ENCODE measurements at places on chromosomes 5 and 9.

GRCh38 chr5:40871177-40871576 is 30.0 kb downstream of the CARD6 start:
- no peak for DNase-seq

- no peak for DNase-seq
Observed at GRCh38 chr9:346111-346571, 131.5 kb downstream of the DOCK8 start.

DNA sequence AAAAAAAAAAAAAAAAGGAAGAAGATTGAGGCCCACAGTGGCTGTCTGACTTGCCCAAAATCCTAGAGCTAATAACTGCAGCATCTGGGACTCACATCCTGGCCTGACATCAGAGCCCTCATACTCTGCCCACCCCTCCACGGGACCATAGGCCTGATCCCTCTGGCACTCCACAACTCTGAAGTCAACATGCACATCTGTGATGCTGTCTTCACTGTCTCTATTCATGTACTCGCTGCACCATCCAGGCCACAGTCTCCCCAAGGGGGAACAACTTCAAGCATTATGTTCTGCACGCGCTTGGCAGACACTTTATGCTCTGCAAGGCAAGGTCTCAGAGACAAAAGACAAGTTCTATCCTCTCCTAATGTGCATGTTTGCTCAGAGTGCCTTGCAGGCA is 158.2 kb downstream of the SPOCK1 start:
- no peak for DNase-seq

- DNase-seq, result no peak
Observed at GRCh38 chr9:81669041-81669651, 20.2 kb downstream of the TLE1 start.

DNA sequence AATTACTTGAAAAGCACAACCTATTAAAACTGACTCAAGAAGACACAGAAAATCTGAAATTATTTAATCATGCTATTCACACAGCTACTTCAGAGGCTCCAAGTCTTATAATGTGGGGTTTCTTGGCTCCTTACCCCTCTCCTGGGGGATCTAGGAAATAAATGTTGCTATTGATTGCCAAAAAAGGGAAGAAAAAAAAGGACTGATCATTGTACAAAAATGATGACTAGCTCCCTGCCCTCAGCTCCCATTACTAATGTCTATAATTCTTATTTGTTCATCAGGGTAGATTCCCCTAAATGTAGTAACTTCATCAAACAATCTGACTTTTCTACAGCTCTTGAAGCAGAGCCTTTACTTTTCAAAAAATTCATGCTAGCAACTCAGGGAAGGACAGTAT is 3.3 kb upstream of the SMC5 start:
- DNase-seq, result no peak

GRCh38 chr9:119533504-119533903 is 164.3 kb upstream of the BRINP1 start:
- no peak for DNase-seq

- no peak for DNase-seq
Observed at GRCh38 chr5:107253246-107253645, 417.5 kb downstream of the EFNA5 start.

DNA sequence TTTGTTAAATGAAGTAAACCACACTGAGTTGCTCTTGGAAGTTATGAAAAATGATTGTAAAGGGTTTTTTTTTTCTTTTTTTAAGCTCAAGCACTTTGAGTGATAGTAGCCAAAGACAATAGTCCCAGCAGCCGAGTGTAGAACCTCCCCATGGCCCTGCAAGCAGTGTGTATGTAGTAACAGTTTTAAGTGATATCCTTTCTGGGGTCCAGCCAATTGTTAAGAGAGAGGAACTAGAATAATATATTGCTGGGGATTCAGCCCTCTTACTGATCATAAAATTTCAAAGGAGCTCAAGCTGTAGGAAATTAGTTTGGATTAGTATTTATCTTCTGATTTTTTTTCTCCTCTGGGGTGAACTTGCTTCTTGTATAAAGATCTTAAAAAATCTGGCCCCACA is 43.2 kb downstream of the NPR3 start:
- DNase-seq, result no peak

GRCh38 chr5:58615972-58616371 is 33.1 kb downstream of the RAB3C start:
- DNase-seq, result no peak

- no peak for DNase-seq
Observed at GRCh38 chr5:160926428-160926827, 74.4 kb upstream of the ATP10B start.

- DNase-seq, result no peak
Observed at GRCh38 chr5:31771500-31771899, 132.6 kb downstream of the PDZD2 start.

- DNase-seq, result no peak
Observed at GRCh38 chr9:113299800-113300292, 3.3 kb downstream of the RNF183 start.

GRCh38 chr5:60287174-60287771 is 393.7 kb upstream of the PDE4D start:
- DNase-seq, result no peak

- DNase-seq, result no peak
Observed at GRCh38 chr5:107937651-107938355, 267.1 kb upstream of the EFNA5 start.

DNA sequence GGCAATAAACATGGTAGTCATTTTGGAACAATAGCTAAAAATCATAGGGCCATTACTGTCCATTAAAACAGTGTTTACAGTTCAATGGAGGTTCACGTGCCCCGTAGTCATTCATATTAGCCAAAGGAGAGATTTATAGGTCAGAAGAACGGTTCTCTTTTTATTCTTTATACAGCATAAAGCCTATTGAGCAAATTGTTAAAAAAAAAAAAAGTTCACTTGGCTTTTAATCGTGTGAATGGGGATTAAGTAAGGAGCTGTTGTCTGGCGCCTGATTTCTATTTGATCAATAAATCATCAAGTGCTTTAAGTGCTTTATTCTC is 69.1 kb upstream of the TBCA start:
- no peak for DNase-seq

GRCh38 chr9:21385131-21385670 is at the start of gene IFNA2:
Gene IFNA2 (minus strand): TSS chr9:21385398. CDS start chr9:21385329, 69 bp downstream.
- no peak for DNase-seq

GRCh38 chr9:107260437-107261081 is 22.5 kb upstream of the RAD23B start:
- no peak for DNase-seq

DNA sequence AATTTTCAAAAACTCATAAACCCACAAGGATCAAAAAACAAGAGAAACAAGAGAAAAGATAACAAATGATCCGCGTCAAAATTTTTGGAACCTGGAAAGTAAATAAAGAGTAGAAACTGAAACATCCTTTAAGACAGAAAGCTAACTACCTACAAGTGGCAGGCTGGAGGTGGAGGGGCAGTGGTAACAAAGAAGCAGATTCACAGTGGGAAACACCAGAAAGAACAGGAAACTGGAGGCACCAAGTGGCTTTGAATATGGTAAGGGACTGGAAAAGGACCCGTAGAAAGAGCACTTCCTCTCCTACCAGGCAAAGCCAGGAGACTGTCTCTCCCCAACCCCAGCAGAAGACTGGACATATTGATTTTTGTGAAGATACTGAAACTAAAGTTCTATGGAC is 100.6 kb upstream of the TARS1 start:
- no peak for DNase-seq

GRCh38 chr5:1795506-1795905 is 4.1 kb downstream of the MRPL36 start:
- no peak for DNase-seq

DNA sequence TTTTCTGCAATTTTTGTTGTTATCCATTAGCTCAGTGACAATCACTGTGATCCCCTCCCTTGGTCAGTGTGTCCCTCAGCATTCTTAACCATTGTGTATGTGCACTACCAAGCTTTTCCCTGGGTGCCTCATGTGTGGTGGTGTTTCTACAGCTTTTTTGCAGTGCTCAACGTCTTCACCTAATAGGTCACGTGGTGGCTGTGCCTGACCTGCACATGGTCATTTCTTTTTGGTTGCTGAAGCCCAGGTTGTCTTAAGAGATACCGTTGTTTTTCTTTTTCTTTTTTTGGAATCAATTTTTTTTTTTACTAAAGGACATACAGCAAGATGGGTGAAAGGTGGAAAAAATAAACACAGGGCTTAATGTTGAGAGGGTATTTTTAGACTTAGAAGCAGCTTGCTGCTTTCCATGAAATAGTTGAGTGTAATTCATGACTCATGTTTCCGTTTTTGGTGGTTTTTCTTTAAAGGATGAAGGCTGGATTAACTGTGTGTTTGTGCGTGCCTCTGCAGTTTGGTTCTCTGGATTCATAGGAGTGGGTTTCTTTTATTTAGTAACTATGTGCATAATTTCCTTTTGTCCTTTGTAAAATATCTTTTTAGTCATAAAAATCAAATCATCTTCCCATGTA is 22.2 kb downstream of the SH3GL2 start:
- no peak for DNase-seq

DNA sequence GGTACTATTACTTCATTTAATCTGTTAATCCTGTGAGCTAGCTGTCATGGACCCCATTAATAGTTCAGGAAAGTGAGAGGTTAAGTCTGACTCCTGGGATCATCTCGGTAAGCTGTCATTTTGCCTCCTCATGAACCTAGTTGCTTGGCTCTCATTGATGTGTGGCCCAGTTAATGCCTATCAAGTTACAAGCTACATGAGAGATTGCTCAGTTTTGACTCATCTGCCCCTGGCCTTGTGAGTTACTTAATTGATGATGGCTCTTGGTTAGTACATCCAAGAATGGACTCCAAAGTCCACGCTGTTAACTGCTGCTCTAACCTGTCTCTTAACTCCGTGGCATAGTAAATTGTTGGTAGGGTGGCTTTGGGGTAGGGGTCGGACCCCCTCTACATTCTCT is 23.9 kb downstream of the LARP1 start:
- no peak for DNase-seq

GRCh38 chr9:126621919-126622735 is 8.4 kb downstream of the LMX1B start:
- DNase-seq, result no peak

- DNase-seq, result no peak
Observed at GRCh38 chr5:56012281-56012963, 17.7 kb upstream of the IL6ST start.

- DNase-seq, result no peak
Observed at GRCh38 chr9:36152741-36153438, 16.3 kb upstream of the CCIN start.
